Naive thymus-derived CD4-positive, alpha-beta T cell (primary cell): ENCODE measurements at places on chromosomes 6 and 20. TPM values are rescaled to one million over a fixed set of nuclear protein-coding genes. Genes with fewer than 3 reads are reported as not detected.

ACTL10 gene
- 1.2 TPM for total RNA-seq

ABHD16B gene
- total RNA-seq = not detected in 2 replicates

SIRPB1 gene
- 11.9 TPM for total RNA-seq

ADGRF1 gene
- total RNA-seq = not detected
